ENCODE measurements at places on chromosomes 13 and 19.

DNA sequence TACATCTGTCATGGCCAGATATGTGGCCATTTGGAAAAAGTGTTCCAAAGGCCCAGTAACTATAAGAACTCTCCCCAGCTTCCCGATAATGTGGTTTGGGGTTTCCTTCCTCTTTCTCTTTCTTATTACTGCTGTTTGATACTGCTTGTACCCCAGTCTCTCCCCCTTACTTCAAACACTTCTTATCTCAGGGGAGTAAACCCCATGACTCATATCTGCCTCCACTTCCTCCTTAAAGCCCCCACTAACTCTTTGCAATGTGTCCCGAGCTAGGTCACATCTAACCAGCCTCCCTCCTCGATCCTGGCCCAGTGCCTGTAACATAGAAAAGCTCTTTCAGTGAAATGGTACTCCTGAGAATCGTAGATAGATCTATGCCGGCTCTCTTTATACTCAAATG lies 82.4 kb upstream of the STARD13 start:
- DNase-seq: no peak

GRCh38 chr19:3053218-3053621 lies 9.1 kb downstream of the TLE5 start:
- DNase-seq: no peak

DNA sequence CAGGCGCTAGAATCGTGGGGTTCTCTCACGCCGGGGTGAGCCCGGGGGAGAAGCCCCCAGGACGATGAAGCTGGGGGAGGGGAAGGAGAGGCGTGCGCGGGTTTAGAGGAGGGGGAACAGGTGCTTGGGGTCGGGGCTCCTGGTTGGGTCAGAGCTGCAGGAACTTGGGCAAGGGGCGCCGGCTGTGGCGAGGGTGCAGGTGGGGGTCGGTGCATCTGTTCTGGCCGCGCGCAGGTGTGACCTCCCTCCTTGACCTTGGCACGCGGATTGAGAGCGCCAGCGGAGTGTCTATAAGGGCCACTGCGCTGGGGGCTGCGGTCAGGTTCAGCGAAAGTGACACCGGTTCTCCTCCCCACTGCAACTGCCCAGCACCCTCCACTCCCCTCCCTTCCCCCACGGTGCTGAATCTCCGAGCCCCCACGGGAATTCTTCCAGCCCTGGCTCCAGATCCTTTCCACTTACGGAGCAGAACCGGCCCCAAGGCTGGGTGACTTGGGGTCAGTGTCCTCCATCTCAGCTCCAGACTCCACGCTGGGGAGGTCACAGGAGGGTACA lies 618 bp downstream of the TMEM38A start:
- no peak for DNase-seq

- DNase-seq: no peak
Observed at GRCh38 chr13:27466513-27466912, 16.1 kb upstream of the MTIF3 start.

DNA sequence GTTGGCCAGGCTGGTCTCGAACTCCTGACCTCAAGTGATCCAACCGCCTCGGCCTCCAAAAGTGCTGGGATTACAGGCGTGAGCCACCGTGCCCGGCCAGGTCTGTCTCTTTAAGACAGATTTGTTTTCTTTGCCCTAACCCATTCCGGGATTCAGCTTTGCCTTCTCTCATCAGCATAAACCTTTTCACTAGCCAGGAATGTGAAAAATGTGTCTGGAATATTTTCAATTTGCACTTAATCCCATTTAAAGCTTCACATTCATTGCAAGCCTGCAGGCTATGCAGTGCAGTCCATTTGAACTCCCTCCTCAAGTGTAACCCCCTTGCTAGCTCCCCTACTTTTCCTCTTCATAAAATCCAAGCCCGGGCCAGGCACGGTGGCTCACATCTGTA lies 880 bp upstream of the TMEM160 start:
- no peak for DNase-seq

- DNase-seq: no peak
Observed at GRCh38 chr13:45240143-45240542, 39.3 kb upstream of the KCTD4 start.
